GM19239 (cell line): ENCODE measurements at places on chromosomes 3 and 15.

- DNase-seq: no peak
These were observed 20.6 kb downstream of the EEFSEC start for GRCh38 chr3:128173849-128174248.

DNA sequence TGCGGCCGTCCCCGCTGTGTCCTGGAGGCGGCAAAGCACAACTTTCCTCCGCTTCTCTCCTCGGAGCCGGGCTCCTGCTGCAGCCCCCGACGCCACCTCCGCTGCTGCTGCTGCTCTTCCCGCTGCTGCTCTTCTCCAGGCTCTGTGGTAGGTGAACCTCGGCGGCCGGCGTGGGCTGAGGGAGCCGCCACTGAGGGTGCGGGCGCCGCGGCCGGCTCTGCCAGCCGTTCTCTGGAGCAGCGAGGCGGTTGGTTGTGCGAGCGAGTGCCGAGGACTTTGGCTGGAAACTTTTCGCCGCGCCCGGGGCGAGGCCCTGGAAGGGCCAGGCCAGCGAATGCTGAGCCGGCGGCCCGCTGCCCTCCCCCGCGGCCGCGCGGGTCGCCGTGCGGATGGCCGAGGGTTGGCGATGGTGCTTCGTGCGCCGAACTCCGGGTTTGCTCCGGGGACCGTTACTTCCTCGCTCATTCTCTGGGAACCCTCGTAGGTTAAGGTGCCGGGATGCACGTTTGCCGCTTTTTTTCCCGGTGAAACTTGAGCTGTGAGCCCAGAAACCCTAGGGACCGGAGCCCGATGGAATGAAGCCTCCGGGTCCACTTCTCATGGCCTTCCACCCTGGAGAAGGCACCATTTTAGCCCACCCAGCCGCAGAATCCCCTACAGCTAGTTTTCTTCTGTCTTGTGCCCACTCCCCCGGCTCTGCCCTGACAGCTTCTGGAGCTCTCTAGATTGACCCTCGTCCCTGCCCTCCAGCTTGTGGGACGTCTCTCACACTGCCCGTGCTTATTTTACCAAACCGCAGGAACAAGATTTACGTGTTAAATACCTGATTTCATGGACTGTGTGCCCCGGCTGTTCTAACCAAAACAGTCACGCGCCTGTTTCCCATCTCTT lies 660 bp downstream of the NECTIN3 start:
- DNase-seq: no peak

- no peak for DNase-seq
These were observed 127.9 kb downstream of the MYRIP start for GRCh38 chr3:39937315-39937714.

- no peak for DNase-seq
These were observed 18.1 kb downstream of the PPM1L start for GRCh38 chr3:160774172-160774571.

DNA sequence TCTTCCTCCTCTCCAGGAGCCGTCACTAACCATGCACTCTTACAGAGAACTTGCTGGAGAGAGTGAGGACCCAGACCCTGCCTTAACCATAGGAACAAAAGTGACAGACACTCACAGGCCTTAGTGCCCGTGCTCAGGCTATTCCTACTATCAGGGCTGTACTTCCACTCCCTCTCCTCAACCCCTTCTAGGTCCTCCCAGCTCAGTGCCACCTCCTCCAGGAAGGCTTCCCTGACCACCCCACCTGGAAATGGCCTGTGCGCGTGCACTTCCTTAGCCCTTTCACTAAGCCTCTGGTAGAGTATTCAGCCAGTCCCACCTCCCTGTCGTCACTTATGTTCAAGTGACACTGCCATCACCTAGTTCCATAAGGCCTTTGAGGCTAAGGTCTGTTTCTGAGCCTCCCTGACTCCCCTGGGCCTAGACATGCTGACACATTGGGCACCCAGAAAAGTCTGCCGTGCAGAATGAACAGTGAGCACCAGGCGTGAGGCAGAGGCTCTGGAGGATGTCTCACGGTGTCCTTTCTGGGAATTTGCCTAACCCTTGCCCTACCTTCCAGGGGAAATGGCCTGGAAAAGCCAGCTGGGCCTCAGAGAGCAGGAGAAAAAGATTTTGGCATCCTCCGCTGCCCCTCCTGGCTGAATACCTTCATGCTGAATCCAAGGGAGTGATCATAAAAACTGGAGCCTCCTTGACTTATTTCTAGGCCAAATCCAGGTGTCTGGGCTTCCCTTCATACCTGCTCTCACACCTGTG lies 108.6 kb upstream of the SMAD3 start:
- DNase-seq: no peak

DNA sequence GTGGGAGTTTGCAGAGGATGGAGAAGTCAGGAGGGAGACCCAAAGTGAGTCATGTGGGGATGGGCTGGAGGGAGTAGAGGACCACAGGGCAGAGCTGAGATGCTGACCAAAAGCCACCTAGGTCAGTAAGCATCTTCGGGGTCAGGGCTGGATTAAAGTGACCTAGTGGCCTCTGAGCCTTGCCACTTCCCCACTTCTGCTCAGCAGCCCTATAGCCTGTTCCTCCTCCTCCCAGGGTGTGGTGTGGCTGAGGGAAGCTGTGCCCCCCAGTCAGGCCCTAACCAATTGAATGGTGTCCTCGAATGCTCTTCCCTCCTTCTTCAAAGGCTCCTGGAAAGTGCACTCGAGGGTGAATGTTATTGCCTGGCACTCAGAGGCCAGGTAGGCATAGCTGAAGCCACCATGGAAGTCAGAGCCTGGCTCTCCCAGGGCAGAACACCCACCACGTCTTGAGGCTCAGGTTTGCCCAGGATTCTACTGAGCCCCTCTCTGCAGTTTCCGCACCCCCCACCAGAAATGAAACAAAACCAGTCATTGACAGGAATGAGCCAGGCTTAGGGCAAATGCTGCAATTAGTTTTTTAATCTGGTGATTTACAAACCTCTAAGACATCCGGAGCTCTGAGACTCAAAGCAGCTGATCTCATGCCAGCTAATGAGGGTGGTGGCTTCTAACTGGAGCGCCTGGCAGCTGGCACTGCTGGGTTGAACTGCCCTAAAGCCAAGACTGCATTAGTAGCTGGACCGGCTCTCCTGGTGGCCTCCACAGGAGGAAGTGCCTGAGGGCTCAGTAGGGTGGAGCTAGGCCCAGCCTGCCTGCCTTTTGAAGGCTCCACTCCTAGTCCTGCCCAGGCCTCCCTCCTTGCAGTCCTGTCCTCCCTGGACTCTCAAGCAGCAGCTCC lies 26.0 kb upstream of the VIPR1 start:
- no peak for DNase-seq

GRCh38 chr3:65992106-65992505 lies 46.6 kb downstream of the MAGI1 start:
- no peak for DNase-seq

DNA sequence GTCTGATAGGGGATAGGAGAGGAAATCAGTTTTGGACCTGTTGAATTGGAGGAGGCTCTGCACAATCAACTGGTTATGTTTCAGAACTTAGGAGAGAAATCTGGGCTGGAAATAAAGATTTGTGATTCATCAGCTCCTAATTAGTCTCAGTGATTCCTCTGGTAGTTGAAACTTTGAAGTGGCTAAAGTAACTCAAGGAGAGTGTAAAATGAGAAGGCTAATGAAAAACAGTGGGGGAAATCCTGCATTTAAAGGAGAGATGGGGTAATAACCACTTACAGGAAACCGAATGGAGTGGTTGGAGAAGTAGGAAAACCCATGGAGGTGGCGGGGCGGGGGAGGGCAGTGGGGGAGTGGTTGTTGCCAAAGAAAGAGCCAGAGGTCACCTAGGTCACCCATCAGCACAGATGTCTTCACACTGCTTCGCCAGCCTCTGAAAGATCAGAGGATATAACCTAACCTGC lies 32.6 kb downstream of the MAP2K5 start:
- no peak for DNase-seq

DNA sequence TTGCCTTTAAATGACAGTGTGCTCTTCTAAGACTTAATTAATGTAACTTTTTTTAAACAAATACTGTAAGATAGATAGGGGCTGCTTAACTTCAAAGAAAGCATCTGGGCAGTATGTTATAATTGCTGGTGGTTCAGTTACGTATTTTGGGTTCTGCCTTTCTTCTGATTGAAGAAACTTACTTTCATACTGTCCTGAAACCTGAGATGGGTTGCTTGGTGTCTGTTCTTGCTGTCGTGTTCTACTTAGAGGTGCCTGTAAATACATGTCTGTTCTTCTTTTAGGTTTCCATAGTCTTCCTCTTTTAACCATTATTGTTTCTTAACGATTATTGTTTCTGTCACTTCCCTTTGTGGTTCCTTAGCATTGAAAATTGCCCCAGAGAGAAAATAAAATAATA lies 297.7 kb upstream of the CHRM5 start:
- no peak for DNase-seq

DNA sequence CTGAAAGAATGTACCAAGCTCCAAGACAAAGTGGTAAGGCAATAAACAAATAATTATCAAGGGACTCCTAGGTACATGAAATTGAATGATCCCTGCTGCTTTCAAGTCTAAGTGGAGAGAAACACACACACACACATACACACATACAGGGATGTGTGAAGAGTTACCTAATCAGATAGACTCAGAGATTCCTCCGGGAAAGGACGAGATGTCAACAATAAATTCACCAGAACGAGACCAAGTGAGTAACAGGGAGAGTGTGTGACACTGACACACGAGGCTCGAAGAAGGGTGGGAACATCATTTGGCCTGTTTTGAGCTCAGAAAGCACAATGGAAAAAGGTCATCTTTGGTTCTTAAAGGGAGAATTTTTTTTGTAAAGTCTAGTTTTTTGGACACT lies 13.4 kb downstream of the LRIG1 start:
- no peak for DNase-seq

- no peak for DNase-seq
These were observed 116.9 kb upstream of the SOX14 start for GRCh38 chr3:137647179-137647578.

DNA sequence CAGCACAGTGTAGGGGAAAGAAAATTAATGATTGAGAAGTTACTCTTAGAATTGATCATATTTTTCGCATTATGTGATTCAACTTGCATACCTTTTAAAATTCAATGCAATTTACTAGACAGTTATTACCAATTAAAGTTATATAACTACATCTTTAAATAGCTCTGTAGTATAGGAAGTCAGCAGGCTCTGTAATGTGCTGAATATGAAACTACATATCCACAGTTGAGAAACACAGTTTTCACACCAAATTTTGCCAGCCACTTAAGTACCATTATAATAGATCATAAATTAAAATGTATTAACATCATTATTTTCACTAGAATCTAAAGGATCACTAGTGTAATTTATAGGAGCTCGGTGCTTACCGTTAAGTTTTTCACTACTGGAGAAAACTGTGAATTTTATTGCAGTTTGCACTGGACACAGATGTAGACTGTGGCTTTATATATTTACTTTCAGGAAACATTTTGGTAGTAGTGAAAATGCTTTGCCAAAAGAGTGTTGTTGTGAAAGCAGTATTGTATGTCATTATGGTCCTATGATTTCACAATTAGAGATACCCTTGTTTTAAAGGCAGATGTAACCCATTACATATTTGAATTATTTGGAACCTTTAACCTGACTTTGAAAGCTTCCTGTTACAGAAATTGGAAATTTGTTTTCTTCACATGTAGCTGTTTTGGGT lies 113.6 kb downstream of the PLCL2 start:
- DNase-seq: no peak

GRCh38 chr3:63492464-63492863 lies 160.0 kb upstream of the SNTN start:
- DNase-seq: no peak

- no peak for DNase-seq
These were observed 80.5 kb downstream of the CDIN1 start for GRCh38 chr15:36659917-36660316.
